ENCODE measurements at places on chromosomes 12 and 14.

DNA sequence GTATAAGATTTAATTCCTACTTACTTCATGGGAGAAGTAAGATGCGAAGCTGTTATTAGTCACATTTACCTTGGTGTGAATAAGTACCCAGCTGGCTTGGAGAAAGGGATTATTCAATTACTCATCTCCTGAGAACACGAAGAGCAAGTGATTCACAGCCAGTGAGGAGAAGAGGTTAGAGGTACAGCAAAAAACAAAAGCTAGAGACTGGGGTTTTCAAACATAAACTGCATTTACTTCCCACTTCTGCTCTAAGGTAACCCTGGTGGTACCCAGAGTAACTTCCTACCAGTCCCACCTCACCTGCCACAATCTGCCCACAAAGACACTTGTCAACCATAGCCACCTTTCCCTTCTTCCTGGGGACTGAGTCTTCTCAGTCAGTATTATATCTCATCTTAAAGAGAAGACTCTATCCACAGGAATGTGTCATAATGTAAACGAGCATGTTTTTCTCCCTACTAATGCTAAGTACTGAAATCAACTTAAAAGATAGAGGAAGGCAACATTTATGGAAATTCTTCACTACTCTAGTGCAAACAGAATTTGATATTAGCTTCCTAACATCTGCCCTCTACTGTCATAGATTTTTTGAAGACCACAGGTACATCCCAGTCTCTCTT is 6.0 kb upstream of the IL22 start:
- no peak for DNase-seq

- no peak for DNase-seq
Measured at GRCh38 chr14:21025371-21026273, 761 bp upstream of the NDRG2 start.

GRCh38 chr12:100027671-100028070 is 42.9 kb upstream of the ANKS1B start:
- DNase-seq, result no peak

GRCh38 chr12:104671409-104672095 is 214.8 kb downstream of the CHST11 start:
- peak; percentile 54 for DNase-seq

DNA sequence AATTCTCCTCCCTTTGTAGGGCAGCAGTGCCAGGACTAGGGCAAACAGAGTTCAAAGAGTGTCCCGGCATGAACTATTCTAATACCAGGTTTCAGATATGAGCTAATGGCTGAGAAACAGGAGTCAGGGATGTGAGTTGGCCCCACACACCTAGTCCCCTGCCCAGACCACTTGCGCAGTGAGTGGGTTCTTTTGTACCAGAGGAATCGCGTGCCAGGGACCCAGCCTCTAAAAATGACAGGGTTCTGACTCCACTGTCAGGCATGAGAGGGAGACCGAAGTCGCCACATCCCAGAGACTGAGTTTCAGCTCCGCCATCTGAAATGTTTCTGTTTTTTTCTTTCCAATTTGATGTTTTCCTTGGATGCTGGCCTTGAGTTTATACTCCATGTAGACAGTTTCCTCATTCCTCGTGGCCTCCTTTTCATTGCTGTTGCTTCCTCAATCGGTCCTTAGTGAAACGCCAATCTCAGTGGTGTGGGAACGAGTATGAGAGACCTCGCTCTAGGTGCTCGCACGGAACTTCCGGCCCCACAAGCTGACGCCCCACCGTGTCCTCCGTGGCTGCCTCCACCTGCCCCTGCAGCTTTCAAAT is 31.5 kb downstream of the FBXL14 start:
- no peak for DNase-seq

GRCh38 chr14:34204774-34205173 is 253.9 kb upstream of the EGLN3 start:
- no peak for DNase-seq

GRCh38 chr12:57850854-57851430 is 4.4 kb upstream of the CTDSP2 start:
- peak; percentile 38 for DNase-seq

GRCh38 chr14:22796087-22796707 is 19.0 kb downstream of the SLC7A7 start:
- no peak for DNase-seq

DNA sequence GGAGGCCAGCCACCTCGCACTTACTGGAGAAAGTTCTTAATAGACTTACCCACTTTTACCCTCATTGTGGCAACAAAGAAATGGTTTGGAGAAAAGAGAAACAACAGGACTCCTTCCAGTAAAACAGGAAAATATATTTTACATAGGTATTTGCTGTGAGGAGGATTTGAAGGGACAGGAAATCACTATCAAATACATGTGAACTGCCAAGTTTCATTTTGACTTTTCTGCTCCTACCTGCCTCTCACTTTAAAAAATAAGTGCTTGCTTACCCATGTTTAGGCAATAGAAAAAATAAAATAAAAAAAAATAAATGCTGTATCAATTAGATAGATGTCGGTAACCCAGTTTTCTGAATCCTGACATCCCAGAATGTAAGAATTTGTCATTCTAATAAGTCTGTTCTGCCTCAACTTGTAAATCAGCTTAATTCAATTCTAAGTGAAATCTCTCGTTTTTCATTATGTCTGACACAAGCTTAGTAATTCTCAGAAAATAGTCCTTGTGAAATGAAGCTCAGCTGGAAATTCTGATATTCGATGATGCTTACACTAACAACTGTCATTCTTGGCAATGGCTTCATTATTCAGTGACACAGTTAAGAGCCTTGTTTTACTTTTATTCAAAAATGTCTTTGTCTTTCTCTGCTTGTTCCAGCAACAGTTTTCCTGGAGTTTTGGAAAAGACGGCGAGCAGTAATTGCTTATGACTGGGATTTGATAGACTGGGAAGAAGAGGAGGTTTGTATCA is 131.3 kb downstream of the SLC5A8 start:
- no peak for DNase-seq

GRCh38 chr12:131112021-131112420 is 158.3 kb downstream of the ADGRD1 start:
- no peak for DNase-seq

GRCh38 chr14:91889477-91890211 is 22.3 kb upstream of the TC2N start:
- peak; percentile 25 for DNase-seq

GRCh38 chr14:34461334-34462131 is 507 bp downstream of the SPTSSA start:
- no peak for DNase-seq

DNA sequence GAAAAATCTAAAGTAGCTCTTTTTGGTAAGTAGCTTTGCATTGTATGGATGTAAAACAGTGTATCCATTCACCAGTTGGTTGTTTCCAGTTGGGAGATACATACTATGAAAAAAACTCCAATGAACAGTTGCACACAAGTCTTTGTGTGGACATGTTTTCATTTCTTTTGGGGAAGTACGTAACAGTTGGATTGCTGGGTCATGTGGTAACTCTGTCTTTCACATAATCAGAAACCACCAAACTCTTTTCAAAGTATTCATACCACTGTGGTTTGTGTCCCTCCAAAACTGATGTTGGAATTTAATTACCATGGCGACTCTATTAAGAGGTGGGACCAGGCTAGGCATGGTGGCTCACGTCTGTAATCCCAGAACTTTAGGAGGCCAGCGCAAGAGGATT is 58.9 kb upstream of the RESF1 start:
- DNase-seq, result no peak

DNA sequence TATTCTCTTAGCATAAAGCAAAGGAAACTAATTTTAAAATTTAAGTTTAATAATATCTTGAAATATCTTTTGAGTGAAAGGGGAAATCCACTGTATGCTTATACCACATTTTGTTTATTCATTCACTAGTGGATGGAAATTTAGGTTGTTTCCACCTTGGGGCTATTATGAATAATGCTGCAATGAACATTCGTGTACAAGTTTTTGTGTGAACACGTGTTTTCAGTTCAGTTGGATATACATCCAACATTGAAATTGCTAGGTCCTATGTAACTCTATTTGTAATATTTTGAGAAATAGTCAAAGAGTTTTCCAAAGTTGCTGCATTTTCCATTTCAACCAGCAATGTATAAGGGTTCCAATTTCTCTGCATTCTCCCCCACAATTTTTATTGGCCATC is 83.7 kb upstream of the ETV6 start:
- no peak for DNase-seq
